Cardiac septum (tissue), 1 donor: ENCODE measurements at places on chromosomes 7 and 10. TPM values are rescaled to one million over a fixed set of nuclear protein-coding genes. Genes with fewer than 3 reads are reported as not detected.
A peak's percentile ranks its signal among the peaks of the same experiment; 100 is the strongest.

LFNG gene
- total RNA-seq = 6.2 TPM

DNA sequence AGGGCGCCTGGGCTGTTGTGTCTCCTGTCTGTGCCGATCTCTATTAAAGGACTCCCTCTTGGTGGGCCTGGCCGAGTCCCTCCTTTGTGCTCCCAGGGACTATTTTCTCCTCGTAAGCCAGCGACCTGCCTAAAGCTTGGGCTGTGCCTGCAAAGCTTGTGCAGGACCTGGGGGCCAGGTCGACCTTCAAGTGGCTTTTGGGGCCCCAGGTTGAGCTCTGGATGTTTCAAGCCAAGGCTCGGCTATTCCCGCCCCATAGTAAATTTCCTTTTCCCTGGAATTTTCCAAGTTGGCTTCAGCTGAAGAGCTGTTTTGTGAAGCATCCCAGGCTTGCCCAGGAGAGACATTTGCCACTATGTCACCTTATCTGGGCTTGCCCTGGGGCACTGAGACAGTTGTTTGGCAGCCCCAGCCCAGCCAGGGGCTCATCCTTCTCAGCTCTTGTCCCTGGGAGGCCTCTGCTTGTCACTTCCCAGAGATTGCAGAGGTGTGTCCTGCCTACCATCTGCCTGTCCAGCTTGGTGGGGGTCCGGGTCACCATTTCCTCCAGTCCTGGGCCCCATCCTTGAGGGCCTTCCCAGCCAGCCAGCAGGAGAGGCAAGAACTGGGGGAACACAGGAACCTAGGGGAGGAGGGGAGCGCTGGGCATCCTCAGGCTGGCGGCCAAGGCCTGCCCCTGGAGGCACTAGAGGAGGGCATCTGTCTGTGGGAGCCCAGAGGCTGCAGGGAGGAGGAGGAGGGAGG is 20.2 kb downstream of the ZMIZ2 start:
- DNase-seq = no peak

DNA sequence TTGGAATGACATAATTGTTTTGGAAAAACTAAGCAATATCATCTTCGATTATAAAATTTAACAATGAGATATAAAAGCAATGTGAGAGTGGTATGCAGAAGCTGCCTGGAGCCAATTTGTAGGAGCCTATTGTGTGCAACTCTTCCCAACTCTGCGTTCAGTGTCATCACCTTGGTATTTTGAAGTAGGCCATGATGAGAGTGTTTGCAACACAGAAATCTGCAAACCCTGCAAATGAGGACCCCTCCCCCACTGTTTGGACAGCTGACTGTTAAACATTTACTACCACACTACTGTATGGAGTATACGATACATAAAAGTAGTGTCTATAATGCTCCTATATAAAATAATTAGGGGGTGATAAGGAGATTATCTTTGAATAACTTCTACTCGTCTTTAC is 531.3 kb downstream of the ATRNL1 start:
- DNase-seq = no peak

SEMA3E gene
- total RNA-seq = 0.70 TPM

NT5C3A gene
- total RNA-seq = 21.7 TPM

DNA sequence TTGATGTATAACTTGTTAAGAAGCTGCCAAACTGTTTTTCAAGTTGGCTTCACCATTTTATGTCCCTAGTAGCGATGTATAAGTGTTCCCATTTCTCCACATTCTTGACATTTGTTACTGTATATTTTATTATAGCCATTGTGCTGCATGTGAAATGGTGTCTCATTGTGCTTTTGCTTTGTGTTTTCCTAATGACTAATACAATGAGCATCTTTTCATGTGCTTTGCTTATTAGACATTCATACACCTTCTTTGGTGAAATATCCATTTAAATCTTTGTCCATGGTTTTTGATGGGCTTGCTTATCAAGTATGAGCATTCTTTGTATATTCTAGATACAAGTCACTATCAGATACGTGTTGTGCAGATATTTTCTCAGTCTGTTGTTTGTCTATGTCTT is 203.0 kb downstream of the CCSER2 start:
- no peak for DNase-seq

DNA sequence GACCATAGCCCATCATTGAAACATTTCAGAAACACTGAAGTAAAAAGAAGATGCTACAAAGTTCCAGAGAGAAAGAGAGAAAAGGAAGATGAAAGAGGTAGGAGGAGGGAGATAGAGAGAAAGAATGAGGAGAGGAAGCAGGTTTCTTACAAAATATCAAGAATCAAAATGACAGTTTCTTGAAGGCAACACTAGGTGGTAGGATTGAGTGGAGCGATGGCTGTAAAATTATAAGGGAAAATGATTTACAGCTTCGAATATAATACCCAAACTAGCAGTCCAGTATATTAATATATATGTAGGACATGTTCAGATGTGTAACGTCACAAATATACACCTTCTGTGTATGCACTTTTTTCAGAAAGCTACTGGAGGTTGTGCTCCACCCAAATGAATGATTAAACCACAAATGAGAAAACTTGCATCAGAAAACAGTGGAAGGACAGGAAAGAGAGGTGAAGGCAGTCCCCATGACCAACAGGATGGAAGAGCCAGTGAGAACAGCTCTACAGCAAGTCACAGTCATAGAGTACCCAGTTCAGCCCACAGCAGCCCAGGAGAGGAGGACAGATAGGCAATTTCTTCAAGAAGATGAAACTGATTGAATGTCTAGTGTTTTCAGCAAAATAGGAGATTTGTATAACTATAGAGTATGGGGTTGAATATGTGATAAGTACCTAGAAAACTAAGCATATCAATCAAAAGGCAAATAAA is 151.5 kb upstream of the TARP start:
- DNase-seq = no peak

DNA sequence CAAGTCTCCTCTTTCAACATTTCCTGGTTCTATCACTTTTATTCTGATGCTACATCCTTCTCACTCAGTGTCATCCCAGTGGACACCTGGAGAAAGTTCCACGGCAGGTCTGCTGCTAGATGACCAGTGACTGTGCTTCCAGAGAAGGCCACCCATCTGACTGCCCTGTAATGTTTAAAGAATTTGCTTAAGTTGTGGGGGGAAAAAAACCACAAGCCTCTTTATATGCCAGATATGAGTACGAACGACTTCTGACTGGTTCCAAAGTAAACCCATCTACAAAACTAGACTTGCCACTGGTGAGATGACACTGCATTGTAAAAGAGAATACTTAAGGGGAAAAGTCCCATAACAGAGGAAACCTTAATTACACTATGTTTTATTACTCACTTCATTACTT is 69.6 kb upstream of the VWC2 start:
- no peak for DNase-seq

- DNase-seq = no peak
These were observed 117.4 kb downstream of the LHPP start for GRCh38 chr10:124579011-124579399.

SPDYE1 gene
- 0.13 TPM for total RNA-seq

ABCB1 gene
- 5.0 TPM for total RNA-seq

- peak; percentile 82 for DNase-seq
These were observed 23.4 kb downstream of the FAM107B start for GRCh38 chr10:14751014-14751896.

DNA sequence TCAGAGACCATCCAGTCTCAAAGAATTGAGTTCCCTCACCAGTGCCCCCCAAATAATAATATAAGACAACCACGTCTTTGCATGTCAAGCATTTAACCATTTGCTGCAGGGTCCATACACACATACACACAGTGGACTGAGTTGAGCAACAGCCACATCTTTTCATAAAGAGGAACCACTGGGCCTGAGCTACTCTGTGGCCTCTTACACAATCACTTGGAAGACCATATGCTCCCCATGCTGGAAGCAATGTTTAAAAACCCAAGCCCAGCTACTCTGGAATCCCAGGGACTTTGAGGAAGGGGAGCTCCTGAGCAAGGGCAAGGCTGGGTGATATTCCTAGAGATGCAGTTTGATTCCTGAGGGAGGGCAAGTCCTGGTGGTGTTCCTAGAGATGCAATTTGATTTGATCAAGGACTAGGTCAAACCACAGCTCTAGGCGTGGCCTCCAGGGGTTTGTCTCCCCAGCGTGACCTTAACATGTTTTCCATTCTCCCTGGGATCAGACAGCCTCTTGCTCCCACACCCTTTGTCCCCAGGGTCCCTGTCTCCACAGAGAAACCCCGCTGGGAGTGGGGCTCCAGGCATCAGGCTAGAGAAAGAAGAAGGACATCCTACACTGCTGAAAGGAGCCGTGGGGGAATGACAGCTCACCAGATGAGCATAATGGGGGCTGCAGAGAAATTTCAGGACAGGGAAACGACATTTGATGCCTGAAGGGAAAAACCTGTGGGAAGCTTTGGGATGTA is 376.2 kb upstream of the MGMT start:
- no peak for DNase-seq

PITX3 gene
- 0.51 TPM for total RNA-seq
